ENCODE measurements at places on chromosomes 5 and 9.

GRCh38 chr9:101131326-101131725, 102.8 kb downstream of the PLPPR1 start:
- no peak for DNase-seq

DNA sequence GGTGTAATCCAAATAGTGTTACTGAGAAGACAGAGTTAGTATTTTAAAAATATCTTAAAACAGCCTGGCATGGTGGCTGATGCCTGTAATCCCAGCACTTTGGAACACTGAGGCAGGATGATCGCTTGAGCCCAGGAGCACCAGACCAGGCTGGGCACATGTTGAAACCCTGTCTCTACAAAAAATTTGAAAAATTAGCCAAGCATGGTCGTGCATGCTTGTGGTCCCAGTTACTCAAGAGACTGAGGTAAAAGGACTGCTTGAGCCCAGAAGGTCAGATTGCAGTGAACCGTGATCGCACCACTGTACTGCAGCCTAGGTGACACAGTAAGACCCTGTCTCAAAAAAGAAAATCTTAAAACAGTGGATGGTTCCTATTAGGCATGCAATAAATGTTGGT, 12.4 kb downstream of the IFNA1 start:
- DNase-seq = no peak

- DNase-seq = no peak
Observed at GRCh38 chr5:146699138-146699537, 179.4 kb downstream of the PPP2R2B start.

DNA sequence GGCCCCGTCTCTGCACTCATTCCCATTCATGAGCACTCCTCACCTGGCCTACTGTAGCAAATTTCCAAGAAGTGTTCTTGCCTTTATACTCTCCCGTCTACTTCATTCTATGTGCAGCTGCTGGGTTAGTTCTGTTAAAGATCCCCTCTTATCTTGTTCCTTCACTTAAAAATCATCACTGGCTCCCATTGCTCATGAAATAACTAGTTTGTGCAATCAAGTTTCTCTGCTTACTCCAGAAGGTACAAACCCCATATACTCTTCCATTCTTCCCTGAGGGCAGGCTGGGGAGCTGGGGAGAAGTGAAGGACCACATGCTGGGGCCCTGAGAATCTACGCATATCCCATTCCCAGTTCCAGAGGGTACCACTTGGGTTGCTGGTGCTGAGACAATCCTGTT, 84.4 kb upstream of the KLF9 start:
- DNase-seq = no peak

GRCh38 chr9:5628530-5629311, at the start of gene RIC1:
Gene RIC1, plus strand, starts transcription at chr9:5629107. Its CDS starts 203 bp downstream, at chr9:5629310.
- DNase-seq = peak; percentile 94

DNA sequence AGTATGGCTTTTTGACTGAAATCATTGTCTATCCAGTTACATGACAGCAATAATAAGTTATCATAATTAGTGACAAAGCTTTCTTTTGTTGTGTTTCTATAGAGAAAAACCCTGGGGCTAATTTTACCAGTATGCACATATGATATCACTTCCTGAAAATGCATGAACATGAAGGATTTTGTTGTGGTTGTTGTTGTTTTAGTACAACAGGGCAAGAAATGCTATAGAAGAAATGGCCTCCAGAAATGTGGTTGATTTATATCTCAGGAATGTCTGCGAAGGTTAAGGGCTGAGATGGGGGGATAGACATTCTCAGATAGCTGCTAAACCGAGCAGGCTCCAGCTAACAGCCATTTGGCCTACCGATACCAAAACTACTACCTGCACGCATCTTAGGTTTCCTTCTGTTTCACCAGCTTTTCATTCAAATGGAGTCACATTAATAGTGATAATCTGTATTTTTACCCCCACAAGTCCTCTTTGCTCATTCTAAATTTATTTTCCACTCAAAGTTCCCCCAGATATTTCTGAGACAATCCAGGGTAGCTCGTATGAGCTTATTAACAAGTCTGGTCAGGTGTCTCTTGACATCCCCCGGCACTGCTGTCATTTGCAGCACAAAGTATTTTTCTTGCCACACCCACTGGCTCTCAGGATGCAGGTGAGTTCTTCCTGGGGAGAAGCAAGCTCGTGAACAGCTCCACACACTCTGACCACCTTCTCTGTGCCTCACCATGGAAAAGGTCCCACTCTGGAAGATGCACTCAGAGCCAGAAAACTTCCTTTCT, 232.4 kb upstream of the GAS1 start:
- DNase-seq = peak; percentile 90

DNA sequence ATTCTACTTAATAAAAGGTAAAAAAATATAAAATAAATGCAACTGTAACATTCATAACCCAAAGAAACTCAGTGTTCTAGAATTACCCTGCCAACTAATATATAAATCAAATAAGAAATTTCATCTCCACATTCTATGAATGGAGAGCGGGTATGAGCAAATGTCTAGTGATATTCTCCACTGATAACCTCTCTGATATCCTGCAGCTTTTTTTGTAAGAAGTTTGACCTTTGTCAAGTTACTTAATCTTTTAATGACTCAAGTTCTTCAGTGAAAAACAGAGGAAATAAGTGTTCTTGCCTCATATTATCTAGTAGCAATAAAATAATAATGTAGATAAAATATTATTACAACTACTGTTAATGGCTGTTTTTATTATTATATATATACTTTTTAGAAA, 1275.6 kb upstream of the CDH9 start:
- no peak for DNase-seq

DNA sequence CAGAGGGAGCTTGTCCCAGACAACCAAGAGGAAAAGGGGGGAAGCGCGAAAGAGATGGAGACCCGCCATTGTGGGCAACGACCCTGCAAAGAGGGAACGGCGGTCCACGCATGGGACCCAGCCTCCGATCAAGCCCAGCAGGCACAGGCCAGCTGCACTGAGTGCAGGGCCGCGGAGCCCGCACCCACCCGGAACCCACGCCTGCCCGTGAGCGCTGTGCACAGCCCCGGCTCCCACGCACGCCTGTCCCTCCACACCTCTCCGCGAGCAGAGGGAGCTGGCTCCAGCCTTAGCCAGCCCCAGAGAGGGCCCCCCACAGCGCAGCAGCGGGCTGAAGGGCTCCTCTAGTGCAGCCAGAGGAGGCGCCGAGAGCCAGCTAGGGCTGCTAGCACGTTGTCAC, 416.5 kb downstream of the DMRTA1 start:
- DNase-seq = no peak

DNA sequence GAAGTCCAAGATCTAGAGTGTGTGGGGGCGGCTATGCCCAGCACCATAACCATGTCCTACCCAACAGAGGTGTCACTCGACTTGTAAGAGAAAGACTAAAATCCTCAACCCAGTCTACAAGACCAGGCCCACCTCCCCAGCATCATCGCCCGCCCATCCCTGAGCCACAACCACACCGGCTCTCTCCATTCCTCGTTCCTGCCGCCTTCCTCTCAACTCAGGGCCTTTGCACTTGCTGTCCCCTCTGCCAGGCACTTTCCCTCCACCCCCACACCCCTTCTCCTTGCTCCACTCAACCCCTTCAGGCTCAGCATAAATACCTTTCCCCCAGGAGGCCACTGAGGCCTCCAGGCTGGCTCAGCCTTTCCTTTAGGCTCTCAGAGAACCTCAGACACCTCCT, 69.3 kb downstream of the PAX5 start:
- no peak for DNase-seq

DNA sequence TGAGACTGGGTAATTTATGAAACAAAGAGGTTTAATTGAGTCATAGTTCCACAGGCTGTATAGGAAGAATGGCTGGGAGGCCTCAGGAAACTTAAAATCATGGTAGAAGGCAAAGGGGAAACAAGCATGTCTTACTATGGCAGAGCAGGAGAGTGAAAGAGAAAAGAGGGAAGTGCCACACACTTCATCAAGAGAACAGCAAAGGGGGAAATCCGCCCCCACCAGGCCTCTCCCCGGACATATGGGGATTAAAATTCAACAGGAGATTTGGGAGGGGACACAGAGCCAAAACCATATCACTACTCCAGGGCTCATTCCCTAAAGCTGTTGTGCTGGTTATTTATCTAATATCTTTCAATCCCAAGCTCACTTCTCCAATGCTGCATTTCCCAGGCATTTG, 50.2 kb upstream of the NR3C1 start:
- DNase-seq = no peak

GRCh38 chr5:119267958-119268386, 87.8 kb upstream of the TNFAIP8 start:
- DNase-seq = peak; percentile 94

DNA sequence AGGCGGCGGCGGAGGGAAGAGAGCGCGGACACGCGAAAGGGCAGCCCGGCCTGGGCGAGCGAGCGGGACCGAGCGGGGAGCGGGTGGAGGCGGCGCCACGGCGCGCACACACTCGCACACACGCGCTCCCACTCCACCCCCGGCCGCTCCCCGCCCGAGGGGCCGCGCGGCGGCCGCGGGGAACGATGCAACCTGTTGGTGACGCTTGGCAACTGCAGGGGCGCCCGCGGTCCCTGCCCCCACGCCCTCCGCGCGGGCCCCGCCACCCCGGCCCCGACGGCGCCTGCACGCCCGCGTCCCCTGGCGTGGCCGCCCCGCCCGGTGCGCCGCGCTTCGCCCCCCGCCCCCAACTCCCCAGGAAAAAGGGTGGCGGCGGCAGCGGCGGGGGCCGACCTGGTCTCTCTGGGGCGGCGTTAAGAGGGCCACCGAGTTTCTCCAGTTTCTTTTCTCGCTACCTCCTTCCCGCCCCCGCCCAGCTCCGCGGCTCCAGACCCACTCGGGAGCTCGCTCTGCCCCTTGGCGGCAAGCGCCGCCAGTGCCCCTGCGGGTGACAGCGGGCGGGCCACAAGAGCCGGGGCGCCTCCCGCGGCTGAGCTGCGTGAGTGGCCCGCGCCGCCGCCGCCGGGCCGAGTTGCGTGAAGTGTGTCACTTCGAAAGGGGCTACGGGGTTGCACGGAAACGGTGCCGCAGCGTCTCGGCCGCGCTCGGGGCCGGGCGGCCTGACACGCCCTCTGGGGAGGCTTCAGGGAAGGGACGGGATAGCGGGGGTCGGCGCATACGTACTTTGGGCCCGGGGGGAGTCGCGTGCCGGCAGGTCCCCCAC, at the start of gene NR3C1:
Gene NR3C1 (minus strand): TSS at position 94 of the 823 bp plus-strand sequence. CDS start 2,847 bp downstream, outside the sequence.
- DNase-seq = peak; percentile 91

- DNase-seq = no peak
Observed at GRCh38 chr5:54821445-54822323, 163.7 kb downstream of the ESM1 start.

GRCh38 chr5:342501-343460, 21.3 kb downstream of the AHRR start:
- no peak for DNase-seq
